ENCODE measurements at places on chromosomes 3 and 15. TPM values are rescaled to one million over a fixed set of nuclear protein-coding genes. Genes with fewer than 3 reads are reported as not detected.
A peak's percentile ranks its signal among the peaks of the same experiment; 100 is the strongest.

DNA sequence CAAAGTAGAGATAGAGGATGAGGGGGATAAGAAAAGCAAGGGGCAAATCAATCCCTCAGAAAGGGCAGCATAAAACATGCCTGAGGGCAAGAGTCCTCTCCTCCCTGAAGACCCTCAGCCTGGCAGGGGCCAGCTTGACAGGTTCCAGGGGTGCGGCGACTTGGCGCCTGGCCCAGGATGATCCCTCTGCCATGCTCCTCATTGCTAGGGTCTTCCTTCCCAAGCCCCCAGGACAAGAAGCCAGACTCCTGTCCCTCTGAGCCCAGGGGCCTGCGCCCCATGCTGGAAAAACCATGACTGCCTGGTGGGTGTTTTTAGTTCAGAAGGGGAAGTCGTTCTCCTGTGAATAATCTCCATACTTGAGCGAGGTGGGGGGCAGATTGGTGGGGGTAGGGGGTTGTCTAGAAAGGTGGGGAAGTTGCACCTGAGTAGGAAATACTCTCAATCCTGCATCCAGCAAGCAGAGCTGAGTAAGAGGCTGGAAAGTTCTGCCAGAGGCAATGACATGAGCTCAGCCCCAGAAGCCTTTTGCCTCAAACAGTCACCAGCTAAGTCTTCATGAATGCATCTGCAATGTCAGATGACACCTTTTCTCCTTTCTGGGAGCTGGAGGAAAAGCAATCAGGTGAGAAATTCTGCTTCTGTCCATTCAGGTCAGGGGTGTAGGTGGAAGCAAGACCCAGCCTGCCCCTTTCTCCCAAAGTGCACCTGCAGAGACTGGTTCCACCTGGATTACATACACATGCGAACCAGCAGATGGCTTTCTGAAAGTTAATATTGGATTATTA is 18.3 kb downstream of the SLC12A8 start:
- peaks cover 14% of the 10 kb centered on the region for H3K36me3 ChIP-seq
- no peaks in the 10 kb centered on the region for H3K27me3 ChIP-seq
- DNase-seq: no peak

Gene C15orf61
- 6.8 TPM for total RNA-seq

DNA sequence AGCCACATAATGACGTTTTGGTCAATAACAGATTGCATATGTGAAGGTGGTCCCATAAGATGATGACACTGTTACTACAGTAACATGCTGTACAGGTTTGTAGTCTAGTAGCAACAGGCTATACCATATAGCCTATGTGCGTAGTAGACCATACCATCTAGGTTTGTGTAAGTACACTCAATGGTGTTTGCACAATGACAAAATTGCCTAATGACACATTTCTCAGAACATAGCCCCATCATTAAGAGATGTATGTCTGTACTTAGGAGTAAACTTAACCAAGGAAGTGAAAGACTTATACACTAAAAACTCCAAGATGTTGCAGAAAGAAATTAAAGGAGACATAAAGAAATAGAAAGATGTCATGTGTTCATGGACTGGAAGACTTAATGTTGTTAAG is 66.2 kb downstream of the RPLP1 start:
- no peak overlapping the region for H3K4me3 ChIP-seq
- H3K36me3 ChIP-seq: no peaks in the 10 kb centered on the region
- H3K27me3 ChIP-seq: no peaks in the 10 kb centered on the region
- H3K4me1 ChIP-seq: peaks cover 19% of the 10 kb centered on the region
- no peak overlapping the region for H3K27ac ChIP-seq

DNA sequence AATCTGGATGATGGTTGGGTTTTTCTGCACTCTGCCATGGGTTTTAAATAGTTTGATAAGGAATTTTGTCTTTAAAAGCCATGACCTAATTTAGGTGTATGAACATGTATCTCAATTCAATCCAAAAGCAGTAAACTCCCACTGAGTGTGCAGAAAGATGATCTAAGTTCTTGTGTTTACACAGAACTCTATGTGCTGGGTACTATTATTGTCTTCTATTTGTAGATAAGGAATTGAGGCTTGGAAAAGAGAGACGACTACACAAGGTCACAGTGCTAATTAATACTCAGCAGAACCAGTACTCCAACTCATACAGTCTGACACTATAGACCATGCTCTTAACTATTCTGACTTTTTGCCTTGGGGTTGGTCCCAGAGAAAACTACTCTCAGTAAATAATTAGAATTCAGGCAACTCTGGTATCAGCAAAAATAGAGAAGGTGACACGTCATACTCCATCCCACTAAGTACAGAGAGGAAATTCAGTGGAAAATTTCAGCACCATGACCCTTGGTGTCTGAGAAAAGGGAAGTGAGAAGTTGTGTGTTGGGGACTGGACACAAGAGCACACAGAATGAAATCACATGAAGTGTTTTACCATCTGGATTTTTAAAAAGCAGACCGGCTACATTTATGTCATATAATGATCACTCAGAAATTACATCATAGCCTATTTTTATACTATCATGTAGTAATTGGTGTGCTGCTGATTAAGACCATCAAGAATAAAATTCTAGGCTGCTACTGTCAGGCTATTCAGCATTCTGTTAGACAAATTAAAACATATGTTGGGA is 18.3 kb upstream of the MYH15 start:
- no peaks in the 10 kb centered on the region for H3K27me3 ChIP-seq
- DNase-seq: no peak
- no peaks in the 10 kb centered on the region for H3K4me1 ChIP-seq
- H3K27ac ChIP-seq: no peak overlapping the region

DNA sequence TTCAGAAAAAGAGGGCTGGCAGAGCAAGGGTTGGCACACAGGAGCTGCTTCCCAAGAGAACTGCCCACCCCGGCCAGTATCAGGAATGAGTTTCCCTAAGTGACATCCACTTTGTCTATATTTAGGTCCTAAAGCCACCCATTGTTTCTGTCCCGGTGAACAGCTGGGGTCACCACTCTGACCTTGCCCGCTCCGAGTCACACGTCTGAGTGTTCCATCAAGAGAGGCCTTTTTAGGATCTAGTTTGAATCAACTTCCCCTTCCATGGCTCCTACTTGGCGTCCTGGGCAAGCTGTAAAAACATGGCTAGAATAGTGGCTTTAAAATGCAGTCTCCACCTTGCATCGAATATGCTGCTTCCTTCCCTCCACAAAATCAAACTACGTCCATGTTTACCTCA is 109.6 kb upstream of the ARHGEF3 start:
- no peak overlapping the region for H3K4me3 ChIP-seq
- no peak for DNase-seq
- H3K27ac ChIP-seq: no peak overlapping the region

DNA sequence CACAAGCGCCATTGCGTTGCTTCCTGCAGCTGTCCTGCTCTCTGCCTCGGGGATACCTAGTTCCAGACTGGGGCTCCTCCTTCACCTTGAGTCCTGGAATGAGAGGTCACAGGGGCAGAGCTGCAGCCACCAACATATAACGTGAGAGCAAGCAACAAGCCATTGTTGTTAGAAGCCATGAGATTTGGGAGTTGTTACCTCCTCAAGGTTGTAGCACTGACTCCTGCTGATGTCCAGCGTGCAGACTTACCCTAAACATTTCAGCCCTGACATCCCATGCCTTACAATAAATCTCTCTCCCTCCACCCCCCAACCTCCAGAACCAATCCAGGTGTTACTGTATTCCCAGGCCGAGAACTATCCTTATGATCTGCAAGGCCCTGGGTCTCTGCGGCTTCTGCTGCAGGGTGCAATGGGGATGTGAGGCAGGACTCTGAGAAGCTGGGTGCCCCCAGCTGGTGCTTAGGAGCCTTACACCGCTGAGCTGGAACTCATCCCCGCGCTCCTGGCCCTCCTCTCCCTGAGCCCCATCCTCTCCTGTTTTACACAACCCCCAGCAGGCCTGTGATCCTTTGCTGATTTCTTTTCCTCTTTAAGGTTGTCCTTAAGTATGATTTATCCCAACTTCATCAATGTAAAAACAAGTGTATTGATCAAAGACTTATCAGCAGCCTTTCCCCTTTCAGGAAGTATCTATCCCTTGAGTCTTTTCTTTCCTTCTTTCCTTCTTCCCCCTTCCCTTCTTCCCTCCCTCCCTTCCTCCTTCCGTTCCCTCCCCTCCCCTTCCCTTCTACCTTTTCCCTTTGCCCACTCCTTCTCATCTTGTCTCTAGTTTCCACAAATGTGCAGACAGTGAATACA is 84.2 kb upstream of the ABHD2 start:
- H3K4me3 ChIP-seq: no peak overlapping the region
- no peak overlapping the region for H3K27ac ChIP-seq
- no peaks in the 10 kb centered on the region for H3K4me1 ChIP-seq
- no peak for DNase-seq
- H3K27me3 ChIP-seq: no peaks in the 10 kb centered on the region

Gene OTOL1
- not detected for total RNA-seq

DNA sequence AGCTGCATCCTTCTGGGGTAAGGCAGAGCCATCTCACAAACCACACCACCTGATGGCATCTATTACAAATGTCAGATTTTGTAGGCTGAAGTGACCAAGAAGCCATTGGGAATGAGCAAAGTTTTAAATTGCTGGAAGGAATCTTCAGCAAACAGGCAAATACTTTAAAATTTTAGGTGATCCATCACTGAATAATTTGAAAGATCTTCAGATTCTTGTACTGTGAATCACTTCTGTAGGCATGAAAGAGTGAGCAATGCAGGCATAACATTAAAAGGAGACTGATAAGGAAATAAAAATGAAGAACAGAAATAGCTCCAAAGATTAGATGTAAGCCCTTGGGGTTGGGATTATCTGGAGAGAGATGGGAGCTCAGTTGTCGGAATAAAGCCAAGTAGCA is 36.0 kb upstream of the ALDH1L1 start:
- no peaks in the 10 kb centered on the region for H3K27me3 ChIP-seq
- peak; percentile 15 for DNase-seq
- no peak overlapping the region for H3K4me3 ChIP-seq
- H3K27ac ChIP-seq: 0 out of 2 replicates have a peak overlapping the region, but pooled peaks have one; percentile 11
- no peaks in the 10 kb centered on the region for H3K36me3 ChIP-seq
- H3K4me1 ChIP-seq: peaks cover 38% of the 10 kb centered on the region

GRCh38 chr3:69500604-69501003 is 114.7 kb upstream of the FRMD4B start:
- H3K4me3 ChIP-seq: no peak overlapping the region
- no peak overlapping the region for H3K27ac ChIP-seq
- H3K36me3 ChIP-seq: no peaks in the 10 kb centered on the region
- no peaks in the 10 kb centered on the region for H3K27me3 ChIP-seq
- no peaks in the 10 kb centered on the region for H3K4me1 ChIP-seq

DNA sequence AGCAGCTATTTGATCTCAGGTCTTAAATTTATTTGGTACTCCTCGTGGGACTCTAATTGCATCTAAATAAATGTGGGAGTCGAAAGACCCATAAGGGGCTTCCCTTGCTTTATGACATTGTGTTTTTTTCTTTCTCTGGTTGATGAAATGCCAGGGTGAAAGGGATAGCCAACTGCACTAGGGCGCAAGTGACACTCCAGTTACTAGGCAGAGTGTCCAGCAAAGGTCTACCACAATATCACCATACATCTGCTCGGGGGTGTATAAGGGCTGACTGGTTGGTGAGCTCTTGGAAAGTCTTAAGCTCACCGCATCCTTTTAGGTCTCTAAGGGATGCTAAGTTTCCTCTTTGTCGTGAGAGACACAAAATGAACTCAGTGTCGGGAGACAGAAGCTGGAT is 54.0 kb downstream of the PGBD4 start:
- no peak overlapping the region for H3K4me3 ChIP-seq
- no peaks in the 10 kb centered on the region for H3K27me3 ChIP-seq
- H3K27ac ChIP-seq: peak overlapping the region; percentile 83
- peaks cover 23% of the 10 kb centered on the region for H3K36me3 ChIP-seq
- no peaks in the 10 kb centered on the region for H3K4me1 ChIP-seq
- no peak for DNase-seq

DNA sequence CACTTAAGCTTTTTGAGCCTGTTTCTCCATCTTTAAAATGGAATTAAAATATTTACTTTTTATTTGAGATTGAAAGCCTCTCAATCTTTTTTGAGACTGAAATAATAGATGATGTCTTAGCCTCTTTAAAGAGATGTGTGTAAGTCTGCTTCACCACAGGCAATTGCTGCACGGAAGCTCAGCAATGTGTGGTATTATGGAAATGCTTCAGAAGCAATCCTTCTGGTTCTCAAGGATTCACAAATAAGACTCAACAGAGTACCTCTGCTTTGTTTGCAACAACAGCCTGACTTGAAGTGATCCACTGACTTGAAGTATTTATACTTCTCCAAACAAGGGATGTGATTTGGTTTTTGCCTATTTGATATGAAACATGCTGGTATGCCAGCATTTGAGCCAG is 332.0 kb upstream of the RASGRP1 start:
- no peaks in the 10 kb centered on the region for H3K36me3 ChIP-seq
- H3K27ac ChIP-seq: no peak overlapping the region
- peaks cover 14% of the 10 kb centered on the region for H3K4me1 ChIP-seq
- no peaks in the 10 kb centered on the region for H3K27me3 ChIP-seq
- DNase-seq: no peak
- no peak overlapping the region for H3K4me3 ChIP-seq

Gene NME9
- total RNA-seq: not detected

DNA sequence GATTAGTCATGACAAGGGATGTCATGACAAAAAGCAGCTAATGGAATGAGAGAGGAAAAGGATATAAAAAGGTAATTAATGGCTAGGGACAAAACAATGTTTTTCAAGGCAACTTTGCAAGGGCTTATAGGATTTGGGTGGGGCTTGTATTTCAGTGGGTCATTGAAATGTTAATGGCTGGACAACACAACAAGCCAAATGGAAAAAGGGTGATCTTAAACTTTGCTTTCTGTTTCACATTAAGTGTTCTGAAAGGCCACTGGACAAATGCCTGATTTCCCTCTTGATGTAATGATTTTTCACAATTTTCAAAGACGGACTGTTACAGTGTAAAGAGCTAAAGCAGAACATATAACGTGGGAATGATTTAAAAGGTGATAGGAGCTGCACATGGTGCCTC is 345.0 kb downstream of the TUSC7 start:
- H3K27ac ChIP-seq: no peak overlapping the region
- H3K4me3 ChIP-seq: no peak overlapping the region
- H3K4me1 ChIP-seq: no peaks in the 10 kb centered on the region
- DNase-seq: no peak

DNA sequence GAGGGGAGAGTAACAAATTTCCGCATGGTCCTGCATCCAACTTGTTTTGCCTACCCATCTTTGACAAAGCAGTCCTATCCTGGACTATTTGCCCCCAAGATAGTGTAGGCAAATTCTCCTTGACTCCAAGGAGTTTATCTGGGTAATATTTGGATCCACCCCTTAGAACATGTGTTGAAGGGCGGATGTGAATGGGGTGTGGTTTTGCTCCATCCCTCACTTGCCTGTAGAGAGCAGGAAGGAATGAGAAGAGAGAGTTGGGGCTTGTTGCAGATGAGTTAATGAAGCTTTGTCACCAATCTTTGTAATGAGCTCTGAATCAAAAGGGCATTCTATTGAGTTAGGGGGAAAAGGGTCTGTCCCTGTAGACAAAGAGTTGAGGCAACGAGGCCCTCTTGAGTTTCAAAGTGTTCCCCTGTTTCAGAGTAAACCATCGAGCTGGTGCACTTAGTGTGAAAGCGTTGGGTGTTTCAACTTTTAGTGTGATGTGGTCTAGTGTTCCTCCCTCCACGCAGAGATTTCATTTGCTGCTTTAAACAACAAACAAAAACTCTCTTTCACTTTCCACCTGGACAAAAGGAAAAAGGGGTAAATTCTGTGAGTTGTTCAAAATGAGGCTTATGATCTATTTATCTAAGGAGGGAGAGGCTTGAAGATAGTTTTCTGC is 42.2 kb upstream of the PPARG start:
- no peak for DNase-seq
- H3K27me3 ChIP-seq: no peaks in the 10 kb centered on the region
- no peak overlapping the region for H3K27ac ChIP-seq
- H3K36me3 ChIP-seq: no peaks in the 10 kb centered on the region
- H3K4me3 ChIP-seq: no peak overlapping the region

Data from PC-9 (cell line).